Natural killer cell treated with Interleukin-12 subunit alpha and Interleukin-12 subunit beta and Interleukin-15 and Interleukin-18, amount 100 ng/mL, for 72 hours (primary cell): ENCODE measurements at places on chromosomes 1 and 21. TPM values are rescaled to one million over a fixed set of nuclear protein-coding genes. Genes with fewer than 3 reads are reported as not detected.

Gene GOLT1A
- not detected for total RNA-seq

- no peak for DNase-seq
Measured at GRCh38 chr1:66349242-66349641, 184.7 kb upstream of the SGIP1 start.

DNA sequence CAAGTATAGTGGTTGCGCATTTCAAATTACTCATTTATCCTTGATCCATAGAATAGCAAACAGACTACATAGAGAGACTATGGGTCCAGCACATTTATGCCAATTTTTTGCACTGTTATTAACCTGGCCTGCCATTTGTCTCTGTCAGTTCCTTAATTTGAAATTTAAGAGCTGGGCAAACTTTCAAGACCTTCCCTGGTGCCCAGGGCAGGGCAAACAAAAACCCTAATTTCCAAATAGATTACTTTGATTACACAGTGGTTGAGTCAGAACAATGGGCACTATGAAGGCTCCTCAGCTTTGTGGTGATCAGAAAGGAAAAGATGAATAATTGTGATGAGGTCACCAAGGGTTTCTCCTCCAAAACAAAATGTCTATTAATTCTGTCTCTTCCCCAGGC lies 80.6 kb downstream of the TNFSF18 start:
- DNase-seq = no peak

Gene TEX38
- total RNA-seq = not detected

- DNase-seq = no peak
Measured at GRCh38 chr1:231684356-231685244, 58.0 kb downstream of the DISC1 start.

Gene NBPF10
- 2.8 TPM for total RNA-seq

- no peak for DNase-seq
Measured at GRCh38 chr1:87330885-87331364, 2.2 kb downstream of the LMO4 start.

GRCh38 chr1:180923887-180924286 lies 11.2 kb downstream of the KIAA1614 start:
- no peak for DNase-seq

GRCh38 chr1:162912061-162912667 lies 51.2 kb upstream of the CCDC190 start:
- DNase-seq = no peak

- DNase-seq = no peak
Measured at GRCh38 chr1:203797216-203797615, 1.8 kb downstream of the ZBED6 start.

GRCh38 chr1:10283318-10283984 lies 73.1 kb downstream of the KIF1B start:
- DNase-seq = no peak

Gene LCE1F
- not detected for total RNA-seq

Gene OR2G6
- not detected for total RNA-seq

Gene SDHC
- total RNA-seq = 183 TPM

DNA sequence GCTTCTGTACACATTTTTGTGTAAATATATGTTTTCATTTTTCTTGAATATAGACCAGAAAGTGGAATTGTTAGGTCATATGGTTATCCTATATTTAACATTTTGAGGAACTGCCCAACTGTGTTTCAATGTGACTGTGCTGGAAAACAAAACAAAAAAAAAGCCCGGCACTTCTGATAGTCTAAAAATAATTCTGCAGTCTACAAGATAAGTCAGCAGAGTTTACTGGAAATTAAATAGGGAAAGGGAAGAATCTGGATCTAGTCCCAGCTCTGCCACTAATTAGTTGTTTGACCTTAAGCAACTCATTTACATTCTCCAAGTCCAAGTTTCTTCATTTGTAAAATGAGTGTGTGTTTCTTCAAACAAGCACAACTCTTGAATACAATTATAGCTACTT lies 869.1 kb upstream of the B3GALT2 start:
- no peak for DNase-seq

DNA sequence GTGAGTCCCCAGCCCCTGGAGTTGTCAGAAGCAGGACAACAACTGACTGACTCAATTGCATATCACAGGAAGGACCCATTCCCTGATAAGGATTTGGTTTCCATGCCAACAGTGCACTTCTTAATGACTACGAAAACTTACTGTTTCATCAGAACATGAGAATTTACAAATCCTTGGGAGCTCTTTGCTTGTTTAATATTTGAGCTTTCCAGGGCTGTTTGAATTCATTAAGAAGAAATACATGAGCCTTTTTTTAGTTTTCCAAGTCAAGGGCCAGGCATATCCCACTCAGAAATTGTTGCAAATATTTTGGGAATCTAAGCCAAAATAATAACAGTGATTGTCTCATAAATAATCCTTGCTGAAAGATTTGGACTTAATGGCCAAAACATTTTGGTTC lies 27.2 kb upstream of the COL24A1 start:
- DNase-seq = no peak

GRCh38 chr1:56975446-56975845 lies 9.6 kb upstream of the C8B start:
- DNase-seq = no peak

Gene USP16
- total RNA-seq = 44.5 TPM

GRCh38 chr1:226679262-226679661 lies 59.8 kb downstream of the ITPKB start:
- DNase-seq = no peak

Gene CPLANE2
- 3.2 TPM for total RNA-seq

GRCh38 chr1:218348628-218349071 lies 3.5 kb downstream of the TGFB2 start:
- DNase-seq = no peak

DNA sequence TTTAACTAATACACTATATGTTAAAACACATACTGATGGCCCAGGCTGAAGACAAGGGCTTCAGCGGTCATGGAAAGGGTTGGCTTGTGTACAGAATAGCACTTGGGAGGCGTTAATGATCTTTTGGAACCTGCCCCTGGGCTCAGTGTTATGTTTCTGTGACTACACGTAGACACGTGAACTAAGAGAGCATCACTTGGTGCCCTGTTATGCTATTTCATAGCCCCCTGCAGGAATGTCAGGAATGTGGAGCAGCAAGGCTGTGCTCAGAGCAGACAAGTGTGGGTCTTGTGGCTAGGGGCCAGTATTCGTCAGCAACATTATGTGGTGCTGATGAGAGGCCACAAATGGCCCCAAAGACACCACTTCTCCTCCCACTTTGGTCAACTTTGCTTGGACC lies 132.4 kb downstream of the MAP3K21 start:
- no peak for DNase-seq

DNA sequence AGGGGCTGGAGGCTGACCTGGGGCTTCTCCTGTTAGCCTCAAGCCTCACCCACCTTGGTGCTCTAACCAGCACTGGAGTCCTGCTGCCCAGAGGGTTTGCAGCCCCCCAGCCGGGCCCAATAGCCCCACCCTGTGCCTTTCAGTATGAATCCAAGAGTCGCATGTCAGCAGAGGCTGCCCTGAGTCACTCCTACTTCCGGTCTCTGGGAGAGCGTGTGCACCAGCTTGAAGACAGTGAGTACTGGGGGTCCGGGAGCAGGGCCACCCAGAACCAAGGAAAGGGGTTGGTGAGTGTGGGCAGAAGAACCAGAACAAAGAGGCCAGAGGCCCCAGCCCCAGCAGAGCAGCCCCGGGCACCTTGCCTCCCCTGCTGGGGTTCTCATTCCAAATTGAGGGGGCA lies 25.6 kb downstream of the CDK18 start:
- no peak for DNase-seq

DNA sequence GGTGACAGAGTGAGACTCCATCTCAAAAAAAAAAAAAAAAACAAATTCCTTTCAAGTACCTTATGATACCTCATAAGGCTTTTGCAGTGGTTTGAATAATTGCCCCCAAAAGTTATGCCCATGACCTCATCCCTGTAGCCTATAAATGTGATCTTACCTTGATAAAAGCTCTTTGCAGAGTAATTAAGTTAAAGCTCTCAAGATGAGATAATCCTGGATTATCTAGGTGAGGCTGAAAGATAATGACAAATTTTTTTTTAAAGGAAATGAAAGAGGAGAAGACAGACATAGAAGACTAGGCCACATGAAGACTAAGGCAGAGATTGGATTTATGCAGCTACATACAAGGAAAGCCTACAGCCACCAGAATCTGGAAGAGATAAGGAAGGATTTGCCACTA lies 20.7 kb upstream of the EDEM3 start:
- no peak for DNase-seq

Gene C1orf116
- total RNA-seq = not detected

Gene SYDE2
- total RNA-seq = not detected
